Panc1 (cell line): ENCODE measurements at places on chromosomes 3 and 15. TPM values are rescaled to one million over a fixed set of nuclear protein-coding genes. Genes with fewer than 3 reads are reported as not detected.

- no peaks in the 10 kb centered on the region for H3K36me3 ChIP-seq
- no peak for DNase-seq
- H3K4me3 ChIP-seq, result no peak overlapping the region
- no peaks in the 10 kb centered on the region for H3K4me1 ChIP-seq
- no peaks in the 10 kb centered on the region for H3K27me3 ChIP-seq
These were observed 432.7 kb upstream of the ALCAM start for GRCh38 chr3:104933972-104934371.

Gene CNTN6
- not detected for total RNA-seq

Gene SLC35A5
- 37.8 TPM for total RNA-seq

Gene BOC
- 0.33 TPM for total RNA-seq

DNA sequence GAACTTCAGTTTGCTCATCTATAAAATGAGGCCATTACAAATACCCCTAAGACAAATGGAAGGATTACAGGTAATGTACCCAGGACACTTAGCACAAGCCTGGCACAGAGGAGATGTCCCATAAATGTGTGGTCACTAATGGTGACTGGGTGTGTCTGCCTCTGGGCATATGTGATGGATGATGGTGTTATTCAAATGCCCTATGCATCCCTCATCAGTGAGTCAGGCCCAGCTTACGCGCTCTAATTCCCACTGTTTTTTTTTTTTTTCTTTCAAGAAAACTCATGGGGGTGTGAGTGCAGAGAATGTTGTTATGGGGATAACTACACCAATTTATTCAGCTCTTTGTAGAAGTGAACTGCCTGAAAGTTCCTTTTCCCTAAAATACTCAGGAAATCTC, 23.6 kb upstream of the KIF23 start:
- H3K36me3 ChIP-seq, result no peaks in the 10 kb centered on the region
- no peaks in the 10 kb centered on the region for H3K27me3 ChIP-seq
- H3K4me1 ChIP-seq, result peaks cover 3% of the 10 kb centered on the region
- H3K27ac ChIP-seq, result no peak overlapping the region

Gene THRB
- 3.9 TPM for total RNA-seq

- H3K27me3 ChIP-seq, result no peaks in the 10 kb centered on the region
- H3K4me1 ChIP-seq, result no peaks in the 10 kb centered on the region
- H3K27ac ChIP-seq, result no peak overlapping the region
These were observed 168.7 kb upstream of the STAC start for GRCh38 chr3:36211652-36211999.

DNA sequence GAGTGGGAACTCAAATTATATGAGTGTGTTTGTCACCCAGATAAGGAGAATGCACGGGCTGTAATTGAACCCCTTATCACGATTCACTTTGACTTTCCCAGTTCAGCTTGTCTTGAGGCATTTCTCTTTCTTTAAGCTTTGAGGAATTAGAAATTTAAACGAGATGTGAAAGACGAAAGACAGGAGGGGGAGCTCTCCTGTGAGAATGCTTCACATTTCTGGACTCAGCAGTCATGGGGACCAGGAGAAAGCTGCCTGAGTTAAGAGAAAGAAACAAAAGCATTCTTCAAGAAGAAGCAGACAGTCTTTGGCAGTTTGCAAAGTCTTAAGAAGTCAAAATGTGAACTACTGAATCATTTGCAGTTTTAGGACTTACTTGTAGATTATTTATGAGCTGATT, 205.6 kb downstream of the NECTIN3 start:
- no peak overlapping the region for H3K27ac ChIP-seq
- H3K36me3 ChIP-seq, result no peaks in the 10 kb centered on the region
- no peaks in the 10 kb centered on the region for H3K27me3 ChIP-seq
- H3K4me3 ChIP-seq, result no peak overlapping the region
- DNase-seq, result no peak

Gene FILIP1L
- total RNA-seq, result 3.2 TPM

Gene ZNF35
- 9.3 TPM for total RNA-seq

DNA sequence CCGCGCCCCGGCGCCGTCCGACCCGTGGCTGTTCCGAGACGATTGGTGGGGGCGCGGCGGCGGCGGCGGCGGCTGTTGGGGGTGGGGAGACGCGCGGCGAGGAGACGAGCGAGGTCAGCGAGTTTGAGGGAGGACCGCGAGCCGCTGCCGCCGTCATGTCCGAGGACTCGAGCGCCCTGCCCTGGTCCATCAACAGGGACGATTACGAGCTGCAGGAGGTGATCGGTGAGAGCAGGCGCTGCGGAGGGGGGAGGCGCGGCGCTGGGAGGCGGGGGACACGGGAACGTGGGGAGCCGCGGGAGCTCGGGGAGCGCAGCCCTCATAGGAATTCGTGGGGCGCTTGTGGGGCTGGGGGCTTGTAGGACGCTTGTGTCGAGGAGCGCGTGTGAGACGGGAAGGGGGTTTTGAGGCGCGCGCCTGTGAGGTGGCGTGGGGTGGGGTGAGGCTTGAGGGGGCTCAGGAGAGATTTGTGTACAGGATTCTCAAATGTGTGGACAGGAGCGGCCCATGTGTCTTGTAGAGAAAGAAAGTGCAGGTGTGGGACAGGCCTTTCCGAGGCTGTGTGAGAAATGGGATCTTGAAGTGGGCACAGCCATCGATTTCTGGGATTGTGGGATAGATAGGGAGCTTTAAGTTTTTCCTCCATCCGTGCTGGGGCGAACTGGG, 518 bp downstream of the OXSR1 start:
- H3K27ac ChIP-seq, result peak overlapping the region; percentile 98
- peaks cover 17% of the 10 kb centered on the region for H3K4me1 ChIP-seq
- DNase-seq, result no peak
- H3K27me3 ChIP-seq, result no peaks in the 10 kb centered on the region
- peaks cover 4% of the 10 kb centered on the region; the same call in 1 of the 2 replicates for H3K36me3 ChIP-seq
- H3K4me3 ChIP-seq, result peak overlapping the region; percentile 84

DNA sequence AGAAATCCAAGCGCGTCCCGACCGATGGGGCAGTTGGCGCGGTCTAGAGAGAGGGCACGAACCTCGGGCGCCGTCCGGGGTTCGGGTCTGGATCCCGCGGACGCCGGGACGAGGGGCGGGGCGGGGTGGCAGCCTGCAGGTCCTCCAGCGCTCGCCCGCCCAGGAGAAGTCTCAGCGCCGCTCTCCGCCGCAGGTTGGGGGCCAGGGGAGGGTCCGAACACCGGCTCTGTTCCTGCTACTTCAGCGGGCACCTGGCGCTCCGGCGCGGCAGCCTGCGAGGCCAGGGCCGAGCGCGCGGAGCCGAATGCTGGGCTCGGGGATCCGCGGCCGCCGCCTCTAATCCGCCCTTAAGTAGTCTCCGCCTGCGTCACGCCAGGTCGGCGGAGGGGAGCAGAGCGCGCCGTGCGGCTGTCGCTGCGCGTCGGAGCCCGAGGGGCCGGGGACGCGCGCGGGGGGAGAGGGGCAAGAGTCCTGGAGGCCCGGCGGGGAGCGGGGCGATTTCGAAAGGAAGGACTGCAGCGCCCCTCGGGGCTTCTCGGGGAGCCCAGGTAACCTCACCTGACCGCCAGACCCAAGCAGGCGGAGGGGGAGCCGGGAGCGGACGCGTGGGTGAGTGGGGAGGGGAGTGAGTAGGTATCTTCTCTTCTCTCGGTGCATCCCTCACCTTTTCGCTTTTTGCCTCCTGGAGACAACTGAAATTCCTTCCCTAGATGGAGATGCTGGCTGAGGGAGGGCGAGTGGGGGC, at the start of gene GJD2:
TSS of gene GJD2 (minus strand) at position 325 of the 745 bp plus-strand sequence. CDS start 510 bp downstream, outside the sequence.
- no peaks in the 10 kb centered on the region for H3K36me3 ChIP-seq
- no peak within 1 kb of the TSS for H3K4me3 ChIP-seq
- H3K27ac ChIP-seq, result no peak within 1 kb of the TSS
- peaks cover 34% of the 10 kb centered on the region for H3K27me3 ChIP-seq

Gene GRM2
- total RNA-seq, result 0.21 TPM

Gene PYDC2
- total RNA-seq, result not detected

- no peaks in the 10 kb centered on the region for H3K4me1 ChIP-seq
- no peak for DNase-seq
- H3K36me3 ChIP-seq, result no peaks in the 10 kb centered on the region
These were observed 307.0 kb downstream of the ARPP21 start for GRCh38 chr3:35946121-35946853.

- no peaks in the 10 kb centered on the region for H3K27me3 ChIP-seq
- H3K4me1 ChIP-seq, result peaks cover 21% of the 10 kb centered on the region
- H3K4me3 ChIP-seq, result no peak overlapping the region
- no peak overlapping the region for H3K27ac ChIP-seq
- no peak for DNase-seq
These were observed 3.4 kb downstream of the B4GALT4 start for GRCh38 chr3:119237299-119237698.

Gene MEX3B
- total RNA-seq, result 8.5 TPM

DNA sequence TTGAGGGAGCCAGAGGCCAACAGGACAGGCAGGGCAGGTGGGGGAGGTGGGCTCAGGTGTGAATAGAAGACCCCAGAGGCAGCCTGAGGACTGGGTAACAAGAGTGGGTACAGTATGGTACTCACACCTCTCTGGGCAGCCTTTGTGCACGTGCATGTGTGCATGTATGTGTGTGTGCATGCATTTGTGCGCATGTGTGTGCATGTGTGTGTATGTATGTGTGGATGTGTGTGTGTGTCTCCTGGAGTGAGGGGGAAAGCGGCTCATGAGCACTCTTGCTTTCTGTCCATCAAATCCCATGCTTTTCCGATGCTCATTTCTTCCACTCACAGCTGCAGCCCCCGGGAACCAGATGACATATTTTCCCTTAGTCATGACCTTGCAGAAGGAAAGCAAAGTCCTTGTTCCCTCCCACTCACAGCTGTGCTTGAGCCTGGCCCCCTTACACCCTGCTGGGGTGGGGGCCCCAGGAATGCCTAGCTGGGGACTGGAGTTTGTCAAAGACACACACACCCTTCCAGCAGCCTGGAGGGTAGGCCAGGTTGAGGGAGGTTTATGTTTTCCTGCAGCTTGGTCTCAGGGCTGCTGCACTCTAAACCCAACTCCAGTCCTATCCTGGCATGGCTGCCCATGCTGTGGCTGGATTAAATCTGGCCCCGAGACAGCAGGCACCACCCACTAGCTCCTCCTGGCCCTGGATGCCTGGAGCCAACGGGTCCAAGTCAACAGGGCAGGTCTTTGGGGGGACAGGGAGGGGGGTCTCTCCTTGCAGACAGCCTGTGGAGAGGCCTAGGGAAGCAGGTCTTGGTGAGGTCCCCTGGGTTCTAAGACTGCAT, 22.5 kb downstream of the CCDC33 start:
- no peak overlapping the region for H3K27ac ChIP-seq
- H3K27me3 ChIP-seq, result no peaks in the 10 kb centered on the region; the same call in 1 of the 2 replicates
- H3K4me3 ChIP-seq, result no peak overlapping the region

DNA sequence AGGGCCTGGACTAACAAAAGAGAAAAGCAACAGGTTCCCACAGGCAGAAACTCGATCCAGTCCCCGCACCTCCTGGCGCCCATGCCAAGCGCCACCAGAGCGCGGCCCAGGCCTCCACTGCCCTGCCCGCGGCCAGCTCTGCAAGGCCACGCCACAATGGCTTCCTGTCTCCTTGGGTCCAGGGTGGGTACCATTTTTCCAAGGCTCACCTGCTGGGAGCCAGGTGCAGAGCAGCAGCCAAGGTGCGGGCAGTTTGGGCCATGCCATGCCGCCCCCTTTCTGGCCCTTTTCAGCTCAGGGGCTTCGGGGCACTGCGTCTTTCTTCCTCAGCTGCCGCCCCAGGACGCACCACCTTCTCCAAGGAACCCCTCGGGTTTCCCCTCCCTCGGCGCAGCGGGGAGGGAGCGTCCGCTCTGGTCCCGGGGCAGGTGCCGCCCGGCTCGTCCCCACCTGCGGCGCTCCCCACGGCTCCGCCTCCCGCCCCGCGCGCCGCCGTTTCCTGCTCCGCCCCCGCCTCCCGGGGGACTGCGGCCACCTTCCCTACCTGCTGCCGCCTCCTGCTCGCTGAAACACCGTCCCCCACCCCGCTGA, at the start of gene ILDR1:
TSS of gene ILDR1 (minus strand) at position 437 of the 591 bp plus-strand sequence. CDS start at position 267, 170 bp downstream.
- no peak within 1 kb of the TSS for H3K27ac ChIP-seq
- DNase-seq, result no peak
- peaks cover 14% of the 10 kb centered on the region for H3K27me3 ChIP-seq
- peak within 1 kb of the TSS; percentile 25 for H3K4me3 ChIP-seq

Gene DPPA4
- total RNA-seq, result 0.26 TPM

Gene LRRC31
- not detected for total RNA-seq

DNA sequence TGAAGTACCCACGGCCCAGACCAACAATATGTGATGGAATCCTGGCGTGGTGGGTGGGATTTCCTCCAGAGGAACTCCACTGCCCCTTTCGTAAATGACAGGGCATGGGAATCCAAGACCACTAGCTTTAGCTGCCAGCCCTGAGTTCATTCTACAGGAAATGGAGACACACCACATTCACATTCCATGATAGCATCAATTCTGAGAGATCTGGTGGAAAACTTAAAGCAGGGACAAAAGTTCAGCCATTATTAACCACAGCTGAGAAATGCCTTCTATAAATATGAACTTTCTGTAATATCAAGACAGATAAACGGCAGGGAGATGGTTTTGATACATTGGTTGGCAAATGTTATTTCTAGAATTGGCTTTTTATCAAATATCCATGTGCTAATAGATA, 98.2 kb downstream of the FBN1 start:
- DNase-seq, result no peak
- H3K4me3 ChIP-seq, result no peak overlapping the region
- H3K4me1 ChIP-seq, result no peaks in the 10 kb centered on the region
- H3K36me3 ChIP-seq, result no peaks in the 10 kb centered on the region
- H3K27ac ChIP-seq, result no peak overlapping the region

GRCh38 chr15:93894438-93895036, 336.8 kb upstream of the MCTP2 start:
- H3K4me3 ChIP-seq, result no peak overlapping the region
- no peak overlapping the region for H3K27ac ChIP-seq
- no peak for DNase-seq
- no peaks in the 10 kb centered on the region for H3K27me3 ChIP-seq
- H3K4me1 ChIP-seq, result no peaks in the 10 kb centered on the region
- H3K36me3 ChIP-seq, result no peaks in the 10 kb centered on the region

Gene CELF6
- total RNA-seq, result not detected

GRCh38 chr15:54149115-54149531, 170.9 kb downstream of the UNC13C start:
- no peak for DNase-seq
- no peaks in the 10 kb centered on the region for H3K36me3 ChIP-seq
- no peaks in the 10 kb centered on the region for H3K27me3 ChIP-seq
- H3K4me3 ChIP-seq, result no peak overlapping the region

- H3K36me3 ChIP-seq, result no peaks in the 10 kb centered on the region
- no peak overlapping the region for H3K4me3 ChIP-seq
- no peak overlapping the region for H3K27ac ChIP-seq
- H3K4me1 ChIP-seq, result peaks cover 44% of the 10 kb centered on the region
These were observed 12.6 kb downstream of the ACOX2 start for GRCh38 chr3:58524326-58524888.

DNA sequence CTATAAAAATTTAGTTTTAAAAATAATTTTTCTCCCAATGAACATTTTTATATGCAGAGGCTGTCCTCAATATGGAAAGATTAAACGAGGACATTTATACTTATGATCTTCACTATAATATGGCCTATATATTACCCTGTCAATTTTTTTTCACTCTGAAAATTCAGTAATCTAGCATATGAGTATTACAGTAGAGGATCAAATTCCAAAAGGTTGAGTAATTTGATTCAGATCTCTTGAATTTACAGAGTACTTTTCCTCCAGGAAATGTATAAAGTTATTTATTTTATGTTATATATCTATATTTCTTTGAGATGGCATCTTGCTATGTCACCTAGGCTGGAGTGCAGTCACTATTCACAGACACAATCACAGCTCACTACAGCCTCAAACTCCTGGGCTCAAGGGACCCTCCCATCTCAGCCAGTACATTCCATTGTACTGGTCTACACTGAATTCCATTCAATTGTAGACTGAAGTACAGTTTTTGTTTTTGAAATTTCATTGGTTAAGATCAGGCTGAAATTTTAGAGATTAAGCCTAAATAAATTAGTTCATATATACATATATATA, 16.3 kb upstream of the TRPM7 start:
- DNase-seq, result no peak
- no peak overlapping the region for H3K27ac ChIP-seq
- H3K4me1 ChIP-seq, result no peaks in the 10 kb centered on the region
- H3K27me3 ChIP-seq, result no peaks in the 10 kb centered on the region
- H3K4me3 ChIP-seq, result no peak overlapping the region
- no peaks in the 10 kb centered on the region for H3K36me3 ChIP-seq

Gene GOLIM4
- total RNA-seq, result 35.4 TPM
